MV-4-11 (cell line): ENCODE measurements at places on chromosomes 13 and 19.

DNA sequence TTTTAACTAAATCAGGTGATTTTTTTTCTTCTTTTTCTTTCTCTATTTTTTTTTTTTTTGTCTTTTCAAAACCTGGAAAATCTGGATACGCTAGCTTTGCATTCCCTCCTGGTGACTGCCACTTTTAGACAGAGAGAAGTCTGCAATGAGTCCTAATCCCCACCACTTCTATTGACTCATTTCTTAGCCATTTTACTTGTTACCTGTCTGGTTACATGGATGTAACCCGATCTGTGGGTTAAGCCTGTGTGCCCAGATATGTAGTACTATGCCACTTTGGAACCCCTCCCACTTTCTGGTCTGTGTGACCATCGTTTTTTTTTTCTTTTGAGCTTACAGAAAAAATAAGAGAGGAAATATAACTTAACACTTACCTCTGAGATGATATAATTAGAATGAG, 817.8 kb upstream of the PCDH9 start:
- no peak for DNase-seq

DNA sequence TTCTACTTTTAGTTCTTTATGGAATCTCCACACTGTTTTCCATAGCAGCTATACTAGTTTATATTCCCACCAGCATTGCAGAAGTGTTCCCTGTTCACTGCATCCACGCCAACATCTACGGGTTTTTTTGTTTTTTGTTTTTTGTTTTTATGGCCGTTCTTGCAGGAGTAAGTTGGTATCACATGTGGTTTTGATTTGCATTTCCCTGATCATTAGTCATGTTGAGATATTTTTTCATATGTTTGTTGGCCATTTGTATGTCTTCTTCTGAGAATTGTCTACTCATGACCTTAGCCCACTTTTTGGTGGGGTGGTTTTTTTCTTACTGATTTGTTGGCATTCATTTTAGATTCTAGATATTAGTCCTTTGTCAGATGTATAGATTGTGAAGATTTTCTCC, 89.7 kb downstream of the FRY start:
- DNase-seq: no peak

- DNase-seq: no peak
These were observed 490.4 kb downstream of the DIAPH3 start for GRCh38 chr13:59673286-59673685.

GRCh38 chr13:110885966-110886869, 28.7 kb downstream of the ANKRD10 start:
- DNase-seq: no peak

GRCh38 chr13:97344265-97345175, 89.4 kb upstream of the RAP2A start:
- no peak for DNase-seq

DNA sequence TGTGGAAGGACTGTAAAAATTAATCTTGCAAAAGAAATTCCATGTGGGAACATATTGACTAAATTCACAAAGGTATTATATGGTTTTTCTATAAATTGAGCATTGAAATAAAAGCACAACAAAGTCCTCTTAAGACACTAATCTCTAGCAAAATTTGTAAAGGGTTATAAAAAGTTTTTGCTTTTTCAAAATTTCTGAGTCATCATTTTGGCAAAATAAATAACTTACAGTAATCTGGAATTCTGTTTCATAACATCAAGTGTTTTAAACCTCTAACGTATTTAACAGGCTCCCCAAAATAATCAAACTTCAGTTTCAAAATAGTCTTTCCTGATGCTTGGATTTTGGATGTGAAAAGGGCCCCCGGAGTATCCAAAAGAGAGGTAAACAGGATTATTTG, 26.0 kb downstream of the MED4 start:
- no peak for DNase-seq

DNA sequence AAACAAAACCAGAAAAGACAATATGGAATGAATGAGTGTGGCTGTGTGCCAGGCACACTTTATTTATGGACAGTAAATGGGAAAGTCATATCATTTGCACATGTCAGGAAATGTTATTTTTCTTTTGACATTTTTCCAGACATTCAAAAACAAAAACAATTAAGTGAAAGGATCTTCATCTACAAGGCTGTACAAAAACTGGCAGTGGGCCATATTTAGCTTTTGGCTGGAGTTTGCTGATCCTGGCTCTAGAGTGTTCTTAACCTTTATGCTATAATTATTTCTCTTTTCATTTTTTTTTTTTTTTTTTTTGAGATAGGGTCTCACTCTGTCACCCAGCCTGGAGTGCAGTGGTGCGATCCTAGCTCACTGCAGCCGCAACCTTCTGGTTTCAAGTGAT, 6.5 kb upstream of the TNFSF9 start:
- no peak for DNase-seq

GRCh38 chr13:35720690-35721554, 244.4 kb upstream of the MAB21L1 start:
- DNase-seq: no peak

DNA sequence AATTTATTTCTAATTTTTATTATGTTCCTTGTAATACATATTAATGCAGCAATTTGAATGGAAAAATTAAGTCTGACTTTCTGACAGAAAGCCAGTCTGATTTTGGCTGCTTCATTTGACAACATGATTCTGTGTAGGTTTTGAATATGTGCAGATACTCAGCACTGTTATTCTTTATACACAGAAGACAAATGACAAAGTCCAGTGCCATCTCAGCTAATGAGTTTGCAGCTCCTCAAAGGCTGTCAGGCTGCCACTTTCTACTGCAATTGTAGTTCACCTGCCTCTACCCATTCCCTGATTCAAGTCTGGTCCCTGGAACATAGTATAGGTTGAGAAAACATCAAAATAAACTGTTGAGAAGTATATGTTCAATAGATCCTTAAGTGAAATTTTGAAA, 2.9 kb upstream of the CHAMP1 start:
- DNase-seq: no peak

DNA sequence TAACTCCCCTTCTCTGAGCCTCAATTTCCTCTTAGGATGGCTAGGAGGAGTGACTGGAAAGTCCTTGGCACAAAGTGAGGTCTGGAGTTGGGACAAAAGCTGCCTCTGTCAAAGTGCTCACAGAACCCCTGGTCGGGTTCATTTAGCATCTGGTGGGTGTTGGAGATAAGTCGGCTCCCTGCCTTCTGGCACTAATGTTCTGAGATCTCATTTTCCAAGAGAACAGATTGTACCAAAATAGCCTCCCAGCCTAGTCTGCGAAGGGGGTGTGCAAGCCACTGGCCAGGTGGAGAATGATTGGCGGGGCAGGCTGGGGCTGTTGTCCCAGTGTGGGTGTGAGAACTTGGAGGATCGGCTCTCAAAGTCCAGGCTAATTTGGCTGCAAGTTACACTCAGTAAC, 20.7 kb upstream of the NWD1 start:
- no peak for DNase-seq

- no peak for DNase-seq
These were observed 16.1 kb upstream of the MADCAM1 start for GRCh38 chr19:480016-480855.

DNA sequence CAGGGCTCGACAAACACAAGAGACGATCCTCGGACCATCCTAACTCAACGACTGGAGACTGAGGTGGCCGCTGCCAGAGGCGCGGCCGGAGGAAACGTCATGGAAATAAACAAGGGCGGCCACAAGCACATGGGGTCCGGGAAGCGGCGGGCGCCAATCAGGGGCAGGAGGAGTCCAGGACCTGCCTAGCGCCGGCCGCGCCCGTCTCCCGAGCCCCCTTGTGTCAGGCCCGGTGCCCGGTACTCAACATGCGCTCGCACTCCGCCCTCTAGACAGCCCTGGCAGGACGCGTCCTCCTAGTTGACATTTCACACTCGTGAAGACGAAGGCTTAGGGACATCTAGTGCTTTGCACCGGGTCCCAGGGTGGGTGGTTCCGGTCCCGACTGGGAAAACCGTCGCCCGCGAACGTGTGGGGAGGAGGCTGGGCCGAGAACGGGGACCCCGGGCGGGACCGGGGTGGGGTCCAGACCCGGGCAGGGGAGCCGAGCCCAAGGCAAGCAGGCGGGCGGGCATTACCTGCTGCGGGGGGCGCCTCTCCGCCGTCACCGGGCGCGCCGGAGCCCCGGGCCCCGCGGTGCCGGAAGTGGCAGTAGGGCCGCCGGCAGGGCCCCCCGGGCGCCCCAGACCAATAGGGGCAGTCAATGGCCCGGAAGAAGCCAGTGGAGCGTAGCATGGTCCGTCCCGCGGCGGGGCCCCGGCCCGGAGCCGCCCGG, 442 bp downstream of the REXO1 start:
- DNase-seq: peak; percentile 25

DNA sequence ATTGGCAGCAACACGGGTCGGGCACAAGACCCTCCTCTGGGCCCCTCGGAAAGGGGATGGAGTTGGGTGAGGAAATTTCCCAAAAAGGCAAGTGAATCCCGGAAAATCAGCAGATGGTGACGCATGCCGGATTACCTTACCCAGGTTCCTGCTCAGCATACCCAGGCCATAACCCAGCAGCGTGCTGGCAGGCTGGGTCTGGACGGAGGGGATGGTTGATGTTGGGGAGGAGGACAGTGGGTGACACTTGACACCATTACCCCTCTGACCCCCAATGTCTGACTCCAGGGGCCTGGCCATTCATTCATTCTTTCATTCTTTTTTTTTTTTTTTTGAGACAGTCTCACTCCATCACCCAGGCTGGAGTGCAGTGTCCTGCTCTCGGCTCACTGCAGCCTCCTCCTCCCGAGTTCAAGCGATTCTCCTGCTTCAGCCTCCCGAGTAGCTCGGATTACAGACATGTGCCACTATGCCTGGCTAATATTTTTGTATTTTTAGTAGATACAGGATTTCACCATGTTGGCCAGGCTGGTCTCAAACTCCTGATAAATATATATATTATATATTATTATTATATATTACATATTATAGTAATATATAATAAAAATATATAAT, 799 bp downstream of the PVR start:
- no peak for DNase-seq

DNA sequence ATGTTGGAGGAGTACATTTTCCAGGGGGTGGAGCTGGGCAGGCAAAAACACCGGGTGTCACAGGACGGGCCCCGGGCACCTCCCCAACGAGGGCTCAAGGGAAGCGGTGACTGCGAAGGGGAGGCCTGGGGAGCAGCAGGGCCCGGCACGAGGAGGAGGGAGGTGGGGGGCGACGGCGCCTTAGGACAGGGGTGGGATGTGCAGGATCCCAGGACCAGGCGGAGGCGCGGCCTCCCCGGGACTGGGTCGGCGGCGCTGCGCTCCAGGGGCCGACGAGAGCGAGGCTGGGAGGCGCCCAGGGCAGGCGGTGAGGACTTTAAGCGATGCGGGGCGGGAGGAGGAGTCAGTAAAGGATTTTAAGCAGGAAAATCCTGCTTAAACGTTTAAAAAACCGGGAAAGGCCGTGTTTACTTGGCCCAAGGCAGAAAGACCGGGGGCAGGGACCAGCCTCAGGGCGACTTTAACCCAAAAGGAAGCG, 427 bp downstream of the ZNF160 start:
- no peak for DNase-seq

- no peak for DNase-seq
These were observed 277.3 kb downstream of the ATP8A2 start for GRCh38 chr13:25649001-25649633.

GRCh38 chr19:31304831-31305312, 44.4 kb downstream of the TSHZ3 start:
- DNase-seq: peak; percentile 97

- DNase-seq: no peak
These were observed 2.4 kb downstream of the NCAN start for GRCh38 chr19:19214159-19214490.

DNA sequence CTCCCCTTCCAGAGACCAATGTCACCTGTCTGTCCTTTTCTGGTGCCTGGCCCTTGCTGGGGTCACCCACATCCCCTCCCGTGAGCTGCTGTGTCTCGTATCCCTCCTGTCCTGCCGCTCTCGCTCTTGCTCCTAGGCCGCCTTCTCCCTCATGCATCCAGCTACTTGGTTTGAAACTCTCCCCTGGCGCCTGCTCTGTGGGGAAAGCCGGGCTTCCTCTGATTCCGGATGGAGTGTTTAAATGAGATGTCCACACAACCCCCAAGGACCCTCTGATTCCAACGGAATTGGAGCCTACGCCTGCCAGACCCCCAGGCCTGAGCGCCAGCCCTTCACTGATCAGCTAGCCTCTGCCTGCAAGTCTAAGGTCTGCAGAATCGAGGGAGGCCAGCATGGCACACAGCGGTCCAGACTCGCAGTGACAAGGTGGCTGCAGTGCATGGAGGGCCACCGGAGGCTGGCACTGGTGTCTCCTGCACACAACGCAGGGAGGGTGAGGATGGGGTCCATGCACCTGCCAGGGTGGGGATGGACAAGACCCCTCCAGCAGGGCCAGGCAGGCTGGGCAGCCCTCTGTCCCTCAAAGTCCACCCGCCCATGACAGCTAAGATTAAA, 47.2 kb downstream of the RFX2 start:
- no peak for DNase-seq

DNA sequence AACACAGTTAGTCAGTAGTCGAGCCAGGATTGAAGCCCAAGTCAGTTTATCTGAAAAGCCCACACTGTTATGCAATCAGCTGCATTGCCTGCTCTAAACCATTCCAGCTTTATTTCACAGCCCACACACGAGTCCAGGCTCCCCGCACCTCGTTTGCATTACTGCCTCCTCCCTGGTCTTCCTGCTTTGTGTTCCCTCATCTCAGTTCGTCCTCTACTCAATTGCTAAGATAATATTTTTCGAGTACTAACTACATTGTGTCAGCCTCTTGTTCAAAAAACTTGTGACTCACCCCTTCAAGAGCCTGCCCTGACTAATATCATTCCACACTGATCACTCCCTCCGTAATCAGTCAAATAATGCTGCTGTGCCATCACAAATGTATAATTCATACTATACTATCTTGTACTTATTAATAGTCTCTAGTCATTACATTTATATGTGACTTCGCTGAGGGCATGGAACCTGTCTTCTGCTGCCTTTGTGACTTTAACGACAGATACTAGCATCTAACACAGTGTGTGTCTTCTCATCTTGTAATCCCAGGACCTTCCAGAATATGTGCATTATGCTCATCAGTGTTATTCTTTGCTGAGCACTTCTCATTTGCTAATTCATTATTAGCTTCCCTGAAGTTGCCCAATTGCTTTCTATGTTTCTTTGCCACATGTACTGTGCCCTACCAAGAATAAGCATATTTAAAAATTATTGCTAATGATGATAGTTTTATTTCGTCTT, 26.2 kb upstream of the WDFY2 start:
- peak; percentile 64 for DNase-seq

- DNase-seq: no peak
These were observed 1279.8 kb upstream of the PCDH9 start for GRCh38 chr13:68509734-68510621.

GRCh38 chr19:8096071-8096470, 43.5 kb downstream of the CCL25 start:
- no peak for DNase-seq
